ENCODE measurements at places on chromosomes 7 and 10. TPM values are rescaled to one million over a fixed set of nuclear protein-coding genes. Genes with fewer than 3 reads are reported as not detected.
A peak's percentile ranks its signal among the peaks of the same experiment; 100 is the strongest.

DNA sequence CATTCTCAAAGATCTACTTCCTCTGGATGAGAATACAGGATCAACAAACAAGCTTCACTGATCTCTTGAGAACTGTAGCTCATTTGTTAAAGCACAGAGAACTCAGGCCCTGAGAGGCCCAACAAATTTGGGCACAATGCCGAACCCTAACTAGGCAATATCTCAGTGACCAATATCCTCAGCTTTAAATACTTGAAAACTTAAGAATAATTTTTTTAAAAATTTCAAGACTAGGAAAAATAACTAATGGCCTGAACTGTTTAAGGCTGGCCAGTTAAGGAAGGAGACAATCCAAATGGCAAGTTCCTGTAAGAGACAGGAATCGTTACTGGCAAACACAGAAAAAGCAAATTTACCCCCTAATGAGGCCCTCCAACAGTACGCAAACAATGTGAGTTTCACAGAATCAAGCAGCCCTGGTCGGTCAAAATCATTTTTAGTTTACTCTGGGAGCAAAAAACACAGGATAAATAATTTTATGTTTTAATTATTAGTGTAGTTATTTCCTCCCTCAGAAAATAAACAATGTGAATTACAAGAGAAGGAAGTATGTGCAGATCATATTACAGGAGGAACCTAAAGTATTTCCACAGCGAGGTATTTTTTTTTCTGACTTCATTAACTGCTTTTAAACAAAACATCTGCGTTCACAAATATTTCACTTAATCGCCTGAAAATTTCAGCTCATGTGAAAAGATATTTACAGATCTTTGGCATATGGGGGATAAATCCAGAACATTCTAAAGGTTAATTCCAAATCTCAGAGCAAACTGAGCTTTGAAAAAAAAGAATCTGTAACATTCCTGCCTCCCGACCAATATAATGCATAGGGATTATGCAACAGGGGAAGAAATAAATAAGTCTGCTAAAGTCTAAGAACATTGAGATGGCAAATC, 39.5 kb downstream of the NT5C2 start:
- DNase-seq, result no peak

GLI3 gene
- 1.8 TPM for total RNA-seq

DNA sequence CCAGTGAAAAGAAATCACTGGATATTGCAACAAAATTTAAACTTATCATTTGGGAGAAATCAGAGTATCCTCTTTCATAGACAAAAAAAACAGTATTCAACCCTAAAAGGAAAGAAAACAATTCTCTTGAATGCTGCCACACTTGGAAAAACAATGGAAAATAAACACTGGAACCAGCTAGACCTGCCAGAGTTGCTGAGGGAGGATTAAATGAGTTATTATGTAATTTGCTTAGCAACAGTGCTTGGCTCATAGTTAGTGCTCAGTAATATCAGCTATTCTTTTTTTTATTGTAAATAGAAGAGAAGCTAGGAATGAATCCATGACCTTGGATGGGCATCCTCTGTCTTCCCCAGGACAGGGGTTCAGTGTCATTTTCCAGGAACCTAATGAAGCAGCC, 11.0 kb upstream of the ZNF273 start:
- no peak for DNase-seq

TFR2 gene
- 0.27 TPM for total RNA-seq

- DNase-seq, result no peak
Observed at GRCh38 chr7:23802720-23803397, 92.8 kb downstream of the STK31 start.

KBTBD2 gene
- total RNA-seq, result 29.6 TPM

DNA sequence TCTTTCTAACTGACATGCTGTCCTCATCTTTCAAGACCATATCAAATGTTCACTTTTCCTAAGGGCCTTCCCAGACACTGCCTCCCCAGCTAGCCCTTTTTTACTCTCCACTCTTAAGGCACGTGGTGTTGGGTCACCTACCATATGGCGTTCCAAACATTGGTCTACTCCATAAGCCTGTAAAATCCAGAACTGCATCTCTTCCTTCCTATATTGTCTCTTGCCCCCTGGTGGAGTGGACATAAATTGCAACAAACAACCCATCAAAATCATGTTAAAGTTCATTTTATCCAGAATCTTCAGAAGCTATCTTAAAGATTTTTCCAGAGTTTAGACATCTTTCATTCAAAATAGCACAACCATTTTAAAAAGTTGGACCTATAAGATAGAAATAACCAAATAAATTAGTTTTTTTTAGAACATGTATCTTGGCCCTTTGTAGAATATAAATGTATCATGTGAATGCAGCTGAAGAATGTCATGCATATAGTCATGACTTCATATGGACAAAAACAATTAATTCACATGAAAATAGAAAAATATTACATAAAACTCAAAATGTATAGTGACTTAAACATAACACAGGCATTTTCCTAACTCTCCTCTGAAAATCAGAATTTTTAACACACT, 180.6 kb upstream of the CHRM2 start:
- peak; percentile 38 for DNase-seq

GRCh38 chr7:73707045-73707631, 12.3 kb downstream of the STX1A start:
- DNase-seq, result peak; percentile 92

DNA sequence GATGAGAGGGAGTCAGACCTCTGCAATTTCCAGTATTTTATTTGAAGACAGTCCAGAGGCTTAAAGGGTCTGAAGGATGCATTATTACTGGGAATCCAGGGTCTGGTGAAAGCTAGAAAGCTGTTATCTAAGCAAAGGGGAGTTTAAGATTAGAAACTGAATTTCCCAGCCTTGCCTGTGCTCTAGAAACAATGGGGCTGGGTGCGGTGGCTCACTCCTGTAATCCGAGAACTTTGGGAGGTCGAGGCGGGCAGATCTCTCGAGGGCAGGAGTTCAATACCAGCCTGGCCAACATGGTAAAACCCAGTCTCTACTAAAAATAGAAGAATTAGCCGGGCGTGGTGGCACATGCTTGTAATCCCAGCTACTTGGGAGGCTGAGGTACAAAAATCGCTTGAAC, 71.5 kb upstream of the ANLN start:
- no peak for DNase-seq

PDZD7 gene
- 5.3 TPM for total RNA-seq

- no peak for DNase-seq
Observed at GRCh38 chr10:121990015-121990677, 1.2 kb downstream of the TACC2 start.

TRIM73 gene
- total RNA-seq, result 2.4 TPM

DNA sequence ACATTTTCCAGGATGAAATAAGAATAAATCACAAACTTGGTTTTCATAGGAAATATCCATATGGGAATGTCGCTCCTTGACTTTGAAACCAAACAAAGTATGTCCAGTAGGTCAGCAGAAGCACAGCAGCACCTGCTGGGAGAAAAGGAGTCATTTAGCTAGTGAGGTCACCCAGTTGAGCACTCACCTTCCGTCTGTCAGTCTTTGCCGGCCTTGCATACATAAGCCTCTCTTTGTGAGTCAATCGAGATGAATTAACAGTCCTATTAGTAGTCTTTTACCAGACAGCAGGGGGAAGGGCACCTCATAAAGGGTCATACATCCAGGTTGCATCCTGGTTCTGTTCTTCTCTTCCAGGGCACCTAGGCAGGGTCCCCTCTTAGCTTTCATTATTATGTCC, 232.5 kb upstream of the FZD1 start:
- DNase-seq, result no peak

DNA sequence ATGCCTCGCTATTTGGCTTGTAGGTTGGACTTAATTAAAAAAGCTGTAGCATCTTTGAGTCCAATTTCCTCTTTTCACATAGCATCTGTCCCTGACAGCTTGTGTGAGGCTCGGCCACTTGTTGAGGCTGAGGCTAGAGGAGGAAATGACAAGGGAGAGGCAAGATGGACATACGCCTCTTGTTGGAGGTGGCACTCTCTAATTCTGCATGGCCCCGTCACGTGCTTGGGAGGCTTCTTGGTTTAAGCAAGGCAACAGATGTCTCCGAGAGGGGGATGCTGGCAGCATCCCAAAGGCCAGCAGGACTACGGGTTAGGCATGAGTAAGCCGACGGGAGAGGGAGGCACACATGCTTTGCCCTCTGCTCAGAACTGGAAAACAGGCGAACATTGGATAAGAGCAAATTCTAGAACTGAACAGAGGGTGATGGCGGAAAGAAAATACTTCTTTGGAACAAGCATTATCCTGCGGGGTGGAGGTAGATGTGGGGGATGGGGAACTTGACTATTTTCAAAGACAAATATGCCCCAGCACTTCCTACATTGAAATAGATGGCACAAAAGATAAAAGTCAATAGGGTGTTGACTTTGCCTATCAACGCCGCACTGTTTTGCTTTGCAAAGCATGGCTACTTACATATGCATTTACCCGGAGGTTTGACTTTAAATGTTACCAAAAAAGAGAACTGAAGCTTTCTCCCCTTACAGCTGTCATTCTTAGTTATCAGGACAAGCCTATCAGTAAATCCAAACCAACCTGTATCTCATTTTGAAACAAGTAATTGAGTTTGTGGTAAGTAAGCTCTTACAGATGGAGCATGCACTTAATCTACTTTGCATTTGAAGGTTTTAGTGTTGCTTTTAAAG, 94.8 kb downstream of the CHN2 start:
- DNase-seq, result no peak

- no peak for DNase-seq
Observed at GRCh38 chr7:97430006-97430405, 301.9 kb upstream of the TAC1 start.

DNA sequence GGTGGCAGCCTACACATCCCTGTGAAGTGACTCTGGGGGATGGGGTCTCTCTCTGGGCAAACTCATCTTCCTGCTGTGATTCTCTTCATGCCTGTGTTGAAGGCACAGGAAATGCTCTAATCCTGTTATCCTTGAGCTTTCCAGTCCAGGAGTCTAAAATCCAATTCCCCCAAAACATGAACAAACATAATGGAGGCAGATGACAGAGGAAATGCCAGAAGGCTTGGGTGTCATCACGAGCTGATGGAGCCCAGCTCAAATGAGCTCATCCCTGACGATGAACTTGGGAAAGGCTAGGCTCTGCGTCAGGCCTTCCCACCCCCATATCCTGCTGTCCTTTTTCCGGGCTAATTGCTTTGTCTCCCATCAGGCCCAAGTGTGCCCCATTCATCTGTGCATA, 165.9 kb upstream of the PODXL start:
- no peak for DNase-seq

All from Caki2 (cell line).